ENCODE measurements at places on chromosomes 11 and 22.

DNA sequence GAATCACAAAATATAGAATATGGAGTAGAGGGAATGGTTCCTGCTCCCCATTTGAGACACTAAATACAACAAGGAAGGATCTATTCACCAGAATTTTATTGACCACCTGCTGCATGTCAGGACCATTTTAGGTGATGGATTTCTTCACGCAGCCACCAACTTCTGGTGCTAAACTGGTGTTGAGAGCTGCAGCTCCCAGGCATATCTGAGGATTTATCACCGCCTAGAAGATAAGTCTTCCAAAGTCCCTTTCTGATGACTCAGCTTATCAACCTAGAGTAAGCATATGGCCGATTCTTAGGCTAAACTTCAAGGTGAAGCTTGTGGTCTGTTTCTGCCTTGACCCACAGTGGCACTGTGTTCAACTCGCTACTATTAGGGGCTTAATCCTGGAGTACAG is 6.7 kb downstream of the DDI1 start:
- no peak for DNase-seq

GRCh38 chr11:9575260-9576240 is 2.1 kb downstream of the WEE1 start:
- DNase-seq, result no peak

GRCh38 chr11:63146581-63146980 is 2.6 kb upstream of the SLC22A24 start:
- DNase-seq, result no peak

GRCh38 chr22:25759825-25760231 is 17.8 kb downstream of the MYO18B start:
- no peak for DNase-seq

DNA sequence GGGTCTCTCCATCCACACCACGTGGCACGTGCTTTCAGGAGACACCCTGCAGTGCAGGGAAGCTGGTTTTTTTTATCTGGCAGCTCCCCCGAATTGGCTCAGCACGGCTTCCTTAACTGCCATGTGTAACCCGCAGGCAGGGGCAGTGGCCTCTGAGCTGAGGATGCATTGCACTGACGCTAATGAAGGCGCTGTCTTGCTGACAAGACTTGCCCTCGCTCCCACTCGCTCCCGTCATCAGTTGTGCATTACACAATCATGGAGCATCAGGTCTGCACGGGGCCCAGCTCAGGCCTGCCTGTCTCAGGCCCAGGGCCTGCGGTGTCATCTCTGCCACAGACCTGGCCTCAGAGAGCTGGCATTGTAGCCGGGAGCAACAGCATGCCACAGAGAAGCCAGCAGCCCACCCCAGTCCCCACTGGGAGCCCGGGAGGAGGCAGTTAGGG is 95.9 kb downstream of the ARHGAP8 start:
- no peak for DNase-seq

GRCh38 chr11:11400635-11401232 is 47.7 kb upstream of the CSNK2A3 start:
- no peak for DNase-seq

DNA sequence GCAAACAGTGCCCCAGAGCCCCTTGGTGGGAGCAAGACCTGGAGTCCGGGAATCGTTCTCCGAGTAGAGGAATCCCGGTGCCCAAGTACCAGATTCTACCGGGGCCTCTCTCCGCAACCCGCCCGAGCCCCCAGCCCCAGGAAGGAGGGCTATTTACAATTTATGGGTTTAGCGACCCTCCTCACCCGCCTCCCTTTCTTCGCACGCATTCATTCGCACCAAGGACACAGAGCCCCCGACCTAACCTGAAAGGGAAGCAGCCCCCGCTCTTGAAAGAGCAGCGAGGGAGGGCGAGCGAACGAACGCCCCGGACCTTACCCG is 628 bp downstream of the LRP4 start:
- no peak for DNase-seq

DNA sequence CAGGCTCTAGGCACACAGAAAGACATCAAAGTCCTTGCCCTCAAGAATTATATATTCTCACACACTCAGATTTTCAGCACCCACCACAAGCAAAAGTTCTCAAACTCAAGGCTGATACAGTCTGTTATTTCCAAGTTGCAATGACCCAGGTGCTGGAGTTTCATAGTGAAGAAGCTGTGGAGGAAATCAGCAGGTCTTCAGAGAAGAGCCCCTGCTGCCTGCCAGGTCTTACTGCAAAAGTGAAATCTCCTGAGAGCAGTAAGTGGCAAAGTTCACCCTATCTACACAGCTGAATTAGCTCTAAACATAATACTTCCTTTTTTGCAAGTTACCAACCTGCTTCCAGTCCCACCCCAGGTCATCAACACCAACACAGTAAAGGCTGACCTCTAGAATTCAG is 64.6 kb downstream of the RPL27A start:
- DNase-seq, result no peak

- no peak for DNase-seq
Measured at GRCh38 chr11:57360991-57361390, 20.0 kb downstream of the PRG3 start.

GRCh38 chr11:882596-882995 is 28.0 kb downstream of the CHID1 start:
- no peak for DNase-seq

DNA sequence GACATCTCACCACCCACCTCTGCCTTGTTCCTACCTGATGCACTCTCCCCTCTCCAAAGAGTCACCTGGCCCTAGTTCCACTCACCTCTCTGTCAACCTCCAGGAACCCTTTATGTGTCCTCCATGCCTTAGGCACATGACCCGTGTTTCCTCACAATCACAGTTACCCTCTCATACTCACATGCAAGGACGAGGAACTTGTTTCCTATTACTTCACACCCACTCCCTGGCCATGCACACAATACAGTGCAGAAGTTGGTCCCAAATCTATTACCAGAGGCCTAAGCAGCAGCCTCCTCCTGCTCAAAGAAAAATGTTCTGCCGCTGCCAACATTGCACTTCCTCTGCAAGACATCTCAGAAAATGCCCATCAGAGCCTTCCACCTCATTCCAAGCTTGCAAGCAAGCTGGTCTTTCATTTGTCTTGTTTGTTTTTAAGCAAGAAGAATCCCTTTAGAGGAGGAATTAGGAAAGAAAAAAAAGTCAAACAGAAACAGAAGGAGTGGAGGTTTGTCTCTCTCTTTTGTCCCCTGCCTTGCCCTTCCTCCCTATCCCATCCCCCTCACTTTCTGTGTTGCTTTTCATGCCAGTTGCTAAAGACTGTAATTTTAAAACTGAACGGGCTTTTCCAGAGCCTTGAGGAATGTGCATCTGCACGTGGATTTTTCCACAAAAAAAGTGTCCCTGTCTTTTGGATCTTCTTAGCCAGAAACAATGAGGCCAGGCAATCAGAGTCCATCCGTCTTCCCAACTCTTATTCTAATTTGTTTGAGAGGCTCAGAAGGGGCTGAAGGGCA is 63.4 kb downstream of the KCNJ1 start:
- DNase-seq, result no peak

GRCh38 chr11:132874638-132875037 is 657.7 kb downstream of the OPCML start:
- no peak for DNase-seq

- DNase-seq, result no peak
Measured at GRCh38 chr11:120086651-120087050, 51.3 kb downstream of the TRIM29 start.

DNA sequence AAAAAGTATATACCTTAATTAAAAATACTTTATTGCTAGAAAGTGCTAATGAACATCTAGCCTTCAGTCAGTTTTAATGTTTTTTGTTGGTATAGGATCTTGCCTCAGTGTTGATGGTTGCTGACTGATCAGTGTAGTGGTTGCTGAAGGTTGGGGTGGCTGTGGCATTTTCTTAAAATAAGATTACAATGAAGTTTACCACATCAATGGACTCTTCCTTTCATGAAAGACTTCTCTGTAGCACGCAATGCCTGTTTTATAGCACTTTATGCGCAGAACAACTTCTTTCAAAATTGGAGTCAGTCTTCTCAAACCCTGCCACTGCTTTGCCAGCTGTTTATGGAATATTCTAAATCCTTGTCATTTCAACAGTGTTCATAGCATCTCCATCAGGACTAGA is 50.6 kb downstream of the LDLRAD3 start:
- DNase-seq, result no peak

DNA sequence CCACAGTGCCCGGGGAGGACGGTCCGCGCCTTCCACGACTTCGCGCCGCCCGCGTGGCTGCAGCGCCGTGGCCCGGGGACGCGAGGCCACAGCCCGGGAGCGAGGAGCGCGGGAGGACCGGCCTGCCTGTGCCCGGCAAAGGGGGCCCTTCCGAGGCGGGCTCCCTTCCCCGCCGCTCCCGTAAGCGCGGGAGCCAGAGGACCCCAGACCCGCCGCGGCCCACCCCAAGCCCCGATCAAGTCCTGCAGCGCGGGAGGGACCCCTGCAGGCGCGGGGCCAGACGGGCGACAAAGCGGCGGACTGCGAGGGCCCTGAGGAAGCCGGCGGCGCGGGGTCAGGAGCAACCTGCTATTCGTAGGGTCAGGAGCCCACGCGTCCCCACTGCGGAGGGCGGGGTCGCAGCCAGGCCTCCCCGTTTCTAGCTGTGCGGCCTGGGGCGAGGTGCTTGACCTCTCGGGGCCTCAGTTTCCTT is 110.3 kb downstream of the WNT7B start:
- DNase-seq, result no peak

DNA sequence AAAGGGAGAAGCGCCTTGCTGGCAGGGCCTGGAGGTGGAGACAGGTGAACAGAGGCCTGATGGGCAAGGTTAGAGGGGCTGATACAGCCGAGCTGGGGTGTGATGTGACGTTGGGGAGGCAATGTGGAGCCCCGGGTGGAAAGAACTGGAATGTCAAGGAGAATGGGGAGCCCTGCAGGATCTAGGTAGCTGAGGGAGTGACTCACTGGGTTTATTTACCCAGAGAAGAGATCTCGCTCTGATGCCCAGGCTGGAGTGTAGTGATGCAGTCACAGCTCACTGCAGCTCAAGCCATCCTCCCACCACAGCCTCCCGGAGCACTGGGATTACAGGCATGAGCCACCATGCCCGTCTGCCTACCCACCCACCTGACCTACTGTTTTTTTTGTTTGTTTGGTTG is 1.9 kb upstream of the CYB5R3 start:
- no peak for DNase-seq

DNA sequence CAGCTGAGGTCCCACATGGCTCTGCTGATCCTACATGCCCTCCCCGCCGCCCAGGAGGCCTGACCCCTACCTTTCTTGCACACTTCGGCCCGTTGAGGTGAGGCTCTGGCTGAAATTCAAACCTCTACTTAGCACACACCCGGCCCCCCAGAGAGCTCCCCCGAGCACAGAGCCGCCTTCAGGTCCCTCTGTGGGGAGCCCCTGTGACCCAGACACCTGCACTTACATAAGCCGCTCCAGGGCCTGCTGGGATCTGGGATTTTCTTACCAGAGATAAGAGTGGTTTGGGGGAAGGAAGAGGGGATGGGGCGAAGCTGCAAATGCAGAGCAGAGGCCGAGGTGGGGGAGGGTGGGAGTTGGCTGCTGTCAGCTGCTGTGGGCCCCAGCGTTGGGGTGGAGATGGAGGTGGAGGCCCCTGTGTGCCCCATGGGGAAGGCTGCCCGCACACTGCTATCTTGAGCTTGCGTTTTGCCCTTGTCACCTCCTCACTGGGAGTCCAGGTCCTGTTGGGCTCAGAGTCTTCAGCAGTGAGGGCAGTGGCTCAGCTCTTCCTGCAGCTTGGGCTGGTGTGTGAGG is 30.6 kb downstream of the CAPN1 start:
- DNase-seq, result peak; percentile 24

GRCh38 chr22:23408321-23408720 is 171.8 kb downstream of the IGLL1 start:
- no peak for DNase-seq

- DNase-seq, result no peak
Measured at GRCh38 chr11:72338741-72339140, 94.8 kb upstream of the PHOX2A start.

GRCh38 chr11:61194981-61195695 is 8.2 kb upstream of the PGA3 start:
- DNase-seq, result no peak

- no peak for DNase-seq
Measured at GRCh38 chr11:74008373-74009229, at the start of gene UCP3. Gene UCP3 (minus strand): TSS chr11:74009085. CDS start chr11:74007042, 2,043 bp downstream.

GRCh38 chr11:69155302-69156234 is at the start of gene SMIM38:
Gene SMIM38 (plus strand): TSS chr11:69155935. CDS start chr11:69157847, 1,912 bp downstream.
- DNase-seq, result no peak

DNA sequence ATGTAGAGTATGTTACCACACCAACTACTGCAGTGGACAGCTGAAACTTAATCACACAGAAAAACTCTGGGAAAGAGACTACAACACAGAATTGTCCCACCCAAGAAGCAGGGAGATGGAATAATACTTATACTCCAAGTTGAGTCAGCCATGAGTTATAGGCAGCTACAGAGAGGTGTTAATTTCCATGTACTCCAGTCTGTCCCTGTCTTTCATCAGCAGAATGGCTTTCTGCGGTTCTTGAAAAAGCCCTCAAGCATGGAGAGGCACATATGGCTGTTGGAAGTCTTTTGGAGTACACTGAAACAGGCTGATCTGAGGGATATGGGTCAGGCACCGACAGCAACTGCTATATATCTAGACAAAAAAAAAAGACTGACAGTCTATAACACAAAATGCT is 219.5 kb downstream of the DLG2 start:
- DNase-seq, result no peak

- no peak for DNase-seq
Measured at GRCh38 chr11:75024764-75025211, 36.1 kb downstream of the NEU3 start.

GRCh38 chr22:47218671-47219070 is 456.2 kb downstream of the TBC1D22A start:
- no peak for DNase-seq

GRCh38 chr11:45144126-45145082 is 2.0 kb upstream of the PRDM11 start:
- no peak for DNase-seq

DNA sequence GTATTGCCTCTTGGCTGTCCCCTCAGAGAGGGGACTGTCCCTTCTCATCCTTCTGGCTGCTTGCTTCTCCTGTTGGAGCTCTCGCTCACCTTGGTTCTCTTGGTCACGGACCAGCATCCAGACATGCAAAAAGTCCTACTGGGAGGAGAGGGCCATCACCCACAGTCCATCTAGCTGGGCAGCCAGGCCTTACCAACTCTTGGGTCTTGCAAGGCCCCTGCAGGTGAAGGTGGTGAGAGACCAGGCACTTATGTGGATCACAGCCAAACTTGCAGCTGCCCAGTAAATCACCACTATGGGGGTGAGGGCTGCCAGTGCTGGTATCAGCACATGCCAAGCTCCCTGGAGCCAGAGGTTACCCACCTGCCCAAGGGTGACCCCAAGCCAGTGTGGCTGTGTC is 36.3 kb downstream of the KCNQ1OT1 start:
- no peak for DNase-seq
